ENCODE measurements at places on chromosomes 12 and 14.

GRCh38 chr14:88901189-88901588 lies 76.7 kb downstream of the TTC8 start:
- DNase-seq = no peak

- no peak for DNase-seq
These were observed 94.7 kb upstream of the KRR1 start for GRCh38 chr12:75606151-75606550.

GRCh38 chr14:25056688-25057078 lies 6.7 kb upstream of the STXBP6 start:
- DNase-seq = no peak

GRCh38 chr14:77286576-77286975 lies 15.6 kb upstream of the NGB start:
- no peak for DNase-seq

Measured in NCI-H187 treated with DMSO at 0.1 percent for 48 hours (cell line).